Suppressor macrophage treated with lipopolysaccharide for 1 hour (primary cell): ENCODE measurements at places on chromosomes 6 and 20.

GRCh38 chr20:53099856-53100255 lies 127.7 kb downstream of the TSHZ2 start:
- no peak for DNase-seq

DNA sequence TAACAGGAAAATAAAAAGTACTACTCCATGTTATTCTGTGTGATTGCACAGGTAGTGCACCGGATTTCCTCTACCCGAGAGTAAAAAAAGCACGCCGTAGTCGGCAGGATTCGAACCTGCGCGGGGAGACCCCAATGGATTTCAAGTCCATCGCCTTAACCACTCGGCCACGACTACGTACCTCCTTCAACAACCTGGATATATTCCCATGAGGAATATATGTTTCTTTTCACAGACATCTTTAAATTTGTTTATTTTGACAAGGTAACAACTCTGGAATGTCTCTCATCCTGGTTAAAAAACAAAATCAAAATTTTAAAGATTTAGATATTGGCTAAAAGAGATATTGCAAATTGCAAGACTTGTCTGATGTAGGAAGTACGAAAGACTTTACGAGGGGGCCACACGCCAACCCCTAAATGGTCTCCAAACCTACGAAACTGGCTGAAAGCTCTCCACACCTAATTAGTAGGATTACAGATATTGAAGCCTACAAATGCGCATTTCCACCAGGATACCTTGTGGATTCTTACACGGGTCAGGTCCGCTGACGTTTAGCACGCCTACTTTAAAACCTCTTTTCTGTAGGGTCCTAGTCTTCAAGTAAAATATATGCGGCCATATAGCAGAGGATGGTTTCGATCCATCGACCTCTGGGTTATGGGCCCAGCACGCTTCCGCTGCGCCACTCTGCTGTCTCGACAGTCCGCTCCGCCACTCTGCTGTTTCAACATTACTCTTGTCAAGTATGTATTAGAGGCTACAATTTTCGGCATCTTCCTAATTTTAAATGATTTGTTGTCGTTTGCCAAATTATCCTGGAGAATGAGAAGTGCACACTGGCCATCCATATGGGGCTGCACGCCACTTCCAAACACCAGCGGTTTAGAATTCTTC lies 52.2 kb upstream of the BTN3A2 start:
- DNase-seq: peak; percentile 88

GRCh38 chr6:26187981-26188635 lies 100.9 kb downstream of the HFE start:
- peak; percentile 25 for DNase-seq

GRCh38 chr6:69179681-69180080 lies 544.6 kb downstream of the ADGRB3 start:
- no peak for DNase-seq

DNA sequence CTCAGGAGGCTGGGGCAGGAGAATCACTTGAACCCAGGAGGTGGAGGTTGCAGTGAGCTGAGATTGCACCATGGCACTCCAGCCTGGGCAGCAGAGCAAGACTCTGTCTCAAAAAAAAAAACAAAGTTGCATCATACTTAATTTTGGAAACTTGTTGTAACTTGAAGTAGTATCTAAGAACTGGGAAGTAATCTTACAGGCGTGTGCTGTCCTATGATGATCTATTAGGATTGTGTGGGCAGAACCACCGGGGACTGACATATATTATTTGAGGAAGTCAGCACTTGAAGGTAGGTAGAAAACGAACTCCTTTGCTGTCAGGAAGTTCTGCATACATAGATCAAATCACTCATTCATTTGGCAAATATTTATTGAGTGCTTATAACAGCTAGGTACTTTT lies 188.5 kb downstream of the ZNF217 start:
- peak; percentile 57 for DNase-seq

DNA sequence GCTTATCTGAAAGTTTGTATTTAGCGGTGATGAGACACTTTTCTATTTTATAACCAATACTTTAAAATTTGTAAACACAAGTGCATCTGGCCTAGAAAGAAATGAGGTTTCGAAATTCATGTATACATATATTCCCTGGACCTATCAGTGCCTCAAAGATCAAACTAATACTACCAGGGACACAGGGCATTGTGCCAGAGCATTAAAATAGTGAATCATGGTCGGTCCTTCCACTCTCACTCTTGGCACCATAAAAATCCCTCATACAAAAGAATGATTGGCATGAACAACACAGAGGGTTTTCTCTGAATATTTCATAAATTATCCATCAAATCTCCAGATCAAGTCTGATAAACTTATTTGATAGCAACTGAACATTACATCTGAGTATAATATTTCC lies 62.0 kb downstream of the MMUT start:
- no peak for DNase-seq

- no peak for DNase-seq
Measured at GRCh38 chr20:20752712-20753111, 40.3 kb upstream of the RALGAPA2 start.

DNA sequence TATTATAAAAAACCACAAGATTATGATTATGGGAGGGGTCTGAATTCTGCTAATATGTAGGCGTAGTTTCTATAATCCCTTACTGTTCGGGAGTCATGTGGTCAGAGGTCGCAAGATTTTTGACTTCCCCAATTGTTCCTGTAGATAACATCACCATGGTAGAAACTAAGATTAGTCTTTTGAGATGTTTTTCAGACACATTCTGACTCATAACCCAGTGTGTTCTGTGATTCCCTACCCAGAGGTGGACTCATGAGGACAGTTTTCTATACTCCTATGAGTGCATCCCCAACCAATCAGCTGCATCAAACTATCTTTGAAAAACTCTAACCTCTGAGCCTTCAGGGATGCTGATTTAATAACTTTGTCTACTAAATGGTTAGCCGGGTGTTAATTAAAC lies 175.5 kb downstream of the RFPL4B start:
- DNase-seq: no peak

GRCh38 chr6:7900621-7901020 lies 10.0 kb downstream of the TXNDC5 start:
- DNase-seq: no peak

DNA sequence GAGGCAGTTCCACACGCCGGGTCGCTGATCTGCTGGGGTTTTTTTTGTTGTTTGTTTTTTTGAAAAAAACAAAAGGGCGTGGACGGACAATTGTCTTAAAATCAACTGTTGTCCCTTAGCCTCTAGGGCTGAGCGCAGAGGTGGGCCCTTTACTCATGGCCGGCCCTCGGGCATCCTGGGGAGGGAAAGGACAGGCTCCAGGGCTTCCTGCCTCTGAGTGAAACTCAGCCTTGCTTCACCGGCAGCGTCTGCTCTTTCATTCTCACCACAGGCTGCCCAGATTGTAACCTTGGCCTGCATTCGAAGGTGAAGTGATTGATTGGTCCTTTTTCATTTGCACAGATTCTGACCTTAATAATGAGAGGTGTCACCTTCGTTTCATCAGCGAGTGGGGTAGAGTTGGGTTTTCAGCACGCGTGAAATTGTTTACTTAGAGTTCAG lies 797 bp downstream of the SMIM13 start:
- DNase-seq: no peak

- DNase-seq: no peak
Measured at GRCh38 chr6:19333936-19334335, 503.2 kb upstream of the ID4 start.

DNA sequence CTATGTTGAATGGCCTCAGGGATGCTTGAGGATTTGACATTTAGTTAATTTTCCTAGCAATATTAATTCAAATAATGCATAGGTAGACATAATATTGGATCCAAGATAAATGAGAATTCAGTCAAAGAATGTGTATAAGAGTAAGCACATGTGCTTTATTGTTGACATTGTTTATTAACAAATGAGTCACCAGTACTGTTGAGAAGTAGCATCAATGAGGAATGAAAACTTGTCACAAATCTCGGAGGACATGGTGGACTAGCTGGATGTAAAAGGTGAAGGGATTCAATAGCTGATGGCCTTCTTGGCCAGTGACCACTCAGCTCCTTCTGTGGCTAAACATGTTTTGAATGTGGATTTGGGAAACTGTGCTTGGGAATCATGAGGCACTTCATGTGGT lies 1137.0 kb downstream of the HACE1 start:
- no peak for DNase-seq

DNA sequence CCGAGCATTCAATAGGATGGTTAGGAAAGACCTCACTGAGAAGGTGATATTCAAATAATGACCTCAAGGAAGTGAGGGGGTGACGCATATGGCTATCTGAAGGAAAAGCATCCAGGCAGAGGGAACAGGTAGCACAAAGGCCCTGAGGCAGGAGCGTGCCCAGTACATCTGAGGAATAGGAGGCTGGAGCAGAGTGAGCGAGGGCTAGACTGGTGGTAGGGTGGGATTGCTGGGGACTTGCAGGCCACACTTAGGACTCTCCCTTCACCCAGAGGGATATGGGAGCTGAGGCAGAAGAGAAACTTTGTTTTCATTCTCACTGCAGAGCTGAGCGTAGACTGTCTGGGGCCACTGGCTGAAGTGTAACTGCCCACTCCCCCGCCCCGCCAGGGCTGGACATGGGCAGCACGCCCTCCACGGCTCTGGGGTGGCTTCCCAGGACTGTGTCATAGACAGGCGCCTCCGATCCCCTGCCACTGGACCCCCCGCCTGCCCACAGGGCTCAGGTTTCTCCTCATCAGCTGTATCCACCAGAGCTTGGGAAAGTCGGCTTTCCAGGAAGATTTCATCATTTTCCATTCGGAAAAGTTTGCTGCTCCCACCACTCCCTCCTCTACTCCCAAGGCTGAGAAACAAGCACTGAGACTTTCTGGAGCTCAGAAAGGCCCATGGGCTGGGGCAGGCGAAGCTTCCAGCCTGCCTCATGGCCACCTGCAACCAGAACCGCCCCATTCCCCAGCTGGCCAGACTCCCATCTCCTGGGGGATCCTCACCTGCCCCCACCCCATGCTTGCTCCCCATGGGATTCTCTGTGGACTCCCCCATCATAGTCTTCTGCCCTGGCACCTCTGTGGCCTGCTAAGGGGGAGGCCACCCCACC lies 142.6 kb downstream of the MRPL14 start:
- DNase-seq: no peak

- peak; percentile 54 for DNase-seq
Measured at GRCh38 chr6:166656230-166657151, 29.4 kb upstream of the RPS6KA2 start.

GRCh38 chr6:3894590-3895311 lies 45.6 kb downstream of the FAM50B start:
- DNase-seq: no peak
